ENCODE measurements at places on chromosomes 6 and 20. TPM values are rescaled to one million over a fixed set of nuclear protein-coding genes. Genes with fewer than 3 reads are reported as not detected.

GRCh38 chr20:32164984-32165735, 42.4 kb downstream of the PLAGL2 start:
- DNase-seq = no peak

- DNase-seq = no peak
Measured at GRCh38 chr6:123802351-123802696, 1.3 kb upstream of the NKAIN2 start.

- no peak for DNase-seq
Measured at GRCh38 chr20:50837532-50838321, 42.9 kb downstream of the BCAS4 start.

The OLIG3 gene
- total RNA-seq = not detected

DNA sequence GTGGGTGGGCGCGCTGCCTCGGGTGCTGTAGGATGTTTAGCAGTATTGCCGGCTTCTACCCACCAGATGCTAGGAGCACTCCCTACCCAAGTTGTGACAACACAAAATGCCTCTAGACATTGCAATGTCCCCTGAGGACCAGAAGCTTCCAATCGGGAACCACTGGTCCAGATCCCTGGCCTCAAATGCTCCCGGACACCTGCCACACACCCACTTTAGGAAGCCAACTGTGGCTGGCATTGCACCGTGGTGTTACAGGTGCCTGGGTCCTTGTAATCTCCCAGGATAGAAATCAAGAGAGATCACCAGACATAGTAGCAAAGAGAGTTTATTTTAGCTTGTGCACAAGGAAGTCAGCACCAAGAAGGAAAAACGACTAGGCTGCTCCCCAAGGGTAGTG, 14.9 kb upstream of the RNASET2 start:
- DNase-seq = no peak

DNA sequence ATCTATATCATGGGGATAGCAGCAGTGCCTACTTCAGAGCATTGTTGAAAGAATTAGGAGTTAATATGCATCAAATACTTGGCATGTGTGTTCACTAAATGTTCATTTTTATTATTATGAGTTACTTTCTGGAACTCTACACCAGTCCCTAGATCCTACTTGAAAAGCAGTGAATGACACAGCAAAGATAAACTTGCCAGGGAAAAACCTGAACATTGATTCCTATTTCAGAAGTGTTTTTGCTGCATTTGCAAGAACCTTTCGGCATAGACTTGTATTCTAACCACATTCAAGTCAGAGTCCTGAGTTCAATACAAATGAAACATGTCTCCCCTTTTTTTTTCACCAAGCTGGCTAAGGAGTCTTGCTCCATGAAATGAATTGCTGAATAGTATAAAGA, 187.4 kb upstream of the TAB2 start:
- no peak for DNase-seq

DNA sequence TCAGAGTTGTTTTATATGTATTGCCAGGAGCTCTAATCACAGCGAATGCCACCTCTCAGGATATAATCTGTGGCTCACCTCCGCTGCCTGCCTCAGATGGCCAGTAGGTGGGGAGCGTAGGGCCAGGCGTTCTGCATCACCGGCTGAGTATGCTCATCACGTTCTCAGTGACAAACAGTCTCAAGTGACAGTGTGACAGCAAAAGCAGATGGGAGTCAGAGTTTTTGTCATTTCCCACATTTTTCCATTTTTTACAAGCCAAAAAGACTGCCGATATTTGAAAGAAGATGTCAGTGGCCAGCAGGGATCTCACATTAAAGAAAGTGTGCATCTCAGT, 208.7 kb downstream of the ALDH8A1 start:
- no peak for DNase-seq

DNA sequence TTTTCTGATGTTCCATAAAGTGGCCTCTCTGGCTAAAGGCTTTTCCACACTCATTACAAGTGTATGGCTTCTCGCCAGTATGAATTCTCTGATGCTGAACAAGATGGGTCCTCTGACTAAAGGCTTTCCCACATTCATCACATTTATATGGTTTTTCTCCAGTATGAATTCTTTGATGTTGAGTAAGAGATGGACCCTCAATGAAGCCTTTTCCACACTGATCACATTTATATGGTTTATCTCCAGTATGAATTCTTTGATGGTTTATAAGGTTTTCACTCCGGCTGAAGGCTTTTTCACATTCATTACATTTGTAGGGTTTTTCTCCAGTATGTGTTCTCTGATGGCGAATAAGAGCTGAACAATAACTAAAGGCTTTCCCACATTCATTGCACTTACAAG, 20.4 kb downstream of the ZNF184 start:
- no peak for DNase-seq

DNA sequence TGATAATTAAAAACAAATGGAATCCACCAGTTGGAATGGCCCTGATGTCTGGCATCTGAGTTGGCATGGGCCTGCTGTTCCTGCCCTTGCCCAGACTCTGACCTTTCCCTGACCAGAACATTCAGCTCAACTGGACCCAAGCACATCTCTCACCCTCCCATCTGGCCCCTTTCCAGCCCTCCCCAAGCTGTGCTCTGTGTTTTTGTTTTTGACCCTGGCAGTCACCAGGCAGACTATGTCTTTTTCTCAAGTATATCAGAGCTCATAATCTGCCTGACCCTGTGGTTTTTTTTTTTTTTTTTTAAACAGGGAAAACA, 117.6 kb downstream of the TRDN start:
- DNase-seq = no peak

GRCh38 chr20:31555203-31555775, 41.0 kb downstream of the HM13 start:
- DNase-seq = no peak

GRCh38 chr6:36727505-36728021, 29.9 kb downstream of the RAB44 start:
- DNase-seq = no peak

GRCh38 chr6:44859901-44860410, 468.2 kb upstream of the RUNX2 start:
- DNase-seq = no peak

GRCh38 chr6:148422085-148422484, 79.4 kb downstream of the SASH1 start:
- no peak for DNase-seq

- DNase-seq = no peak
Measured at GRCh38 chr6:149046822-149047246, 270.7 kb upstream of the TAB2 start.

- DNase-seq = no peak
Measured at GRCh38 chr6:44569131-44569530, 181.6 kb downstream of the CDC5L start.

The UNC5CL gene
- not detected for total RNA-seq

DNA sequence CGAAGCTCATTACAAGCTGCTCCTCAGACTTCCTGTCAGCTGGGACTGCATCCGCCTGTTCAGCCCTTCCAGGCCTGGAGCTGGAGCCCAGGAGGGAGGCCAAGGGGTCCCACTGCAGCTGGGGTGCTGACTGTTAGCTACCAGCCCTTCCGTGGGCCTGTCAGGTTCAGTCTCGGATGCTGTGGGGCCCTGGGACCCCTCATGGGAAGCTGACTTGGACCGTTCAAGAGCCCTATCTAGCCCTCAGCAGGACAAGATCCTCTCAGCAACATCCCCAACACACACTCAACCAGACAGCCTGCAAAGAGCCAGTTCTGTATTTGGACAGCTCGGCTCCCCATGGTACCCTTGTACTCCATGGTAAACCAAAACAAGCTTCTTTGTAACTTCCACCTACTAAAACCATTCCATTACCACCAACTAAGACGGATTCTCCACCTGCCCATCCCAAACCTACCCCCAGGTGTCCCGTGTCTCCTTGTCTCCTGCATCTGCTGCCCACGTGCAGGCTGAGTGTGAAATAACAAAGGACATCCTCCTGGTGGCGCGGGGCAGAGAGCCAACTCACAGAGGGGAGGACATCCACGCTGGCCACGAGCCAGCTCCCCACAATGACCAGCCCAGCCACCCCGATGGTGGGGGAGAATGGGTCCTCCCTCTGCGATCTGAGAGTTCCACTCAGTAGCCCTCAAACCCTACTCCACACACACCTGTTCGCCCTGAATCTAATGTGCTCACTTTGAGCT, 111.2 kb downstream of the TAF4 start:
- no peak for DNase-seq

DNA sequence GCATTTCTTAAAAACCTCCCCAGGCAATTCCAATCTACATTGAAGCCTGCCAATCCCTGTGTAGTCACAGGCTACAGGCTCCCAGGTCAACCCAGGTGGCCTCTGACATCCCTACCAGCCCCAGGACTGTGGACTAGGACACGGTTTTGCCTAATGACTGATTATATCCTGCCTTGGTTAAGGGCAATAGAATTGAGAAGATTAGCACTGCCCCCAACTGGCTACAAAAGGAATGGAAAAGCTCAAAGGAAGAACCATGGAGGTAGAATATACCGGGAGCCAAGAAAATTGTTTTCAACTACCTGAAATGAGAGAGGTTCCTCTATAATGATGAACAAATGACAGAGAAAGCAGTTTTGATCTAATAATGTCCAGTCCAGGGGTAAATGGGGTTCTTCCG, 421.1 kb upstream of the AGPAT4 start:
- DNase-seq = no peak

The TNF gene
- total RNA-seq = 4.4 TPM

GRCh38 chr6:125477156-125477555, 175.4 kb upstream of the HDDC2 start:
- DNase-seq = no peak

GRCh38 chr6:6661191-6661590, 72.7 kb downstream of the LY86 start:
- no peak for DNase-seq

The TREML1 gene
- not detected for total RNA-seq
